Gastrocnemius medialis (tissue), 4 donors: ENCODE measurements at places on chromosomes 5 and 9. TPM values are rescaled to one million over a fixed set of nuclear protein-coding genes. Genes with fewer than 3 reads are reported as not detected.

- no peak for DNase-seq
These were observed 208.6 kb downstream of the GRIA1 start for GRCh38 chr5:153699035-153699434.

DNA sequence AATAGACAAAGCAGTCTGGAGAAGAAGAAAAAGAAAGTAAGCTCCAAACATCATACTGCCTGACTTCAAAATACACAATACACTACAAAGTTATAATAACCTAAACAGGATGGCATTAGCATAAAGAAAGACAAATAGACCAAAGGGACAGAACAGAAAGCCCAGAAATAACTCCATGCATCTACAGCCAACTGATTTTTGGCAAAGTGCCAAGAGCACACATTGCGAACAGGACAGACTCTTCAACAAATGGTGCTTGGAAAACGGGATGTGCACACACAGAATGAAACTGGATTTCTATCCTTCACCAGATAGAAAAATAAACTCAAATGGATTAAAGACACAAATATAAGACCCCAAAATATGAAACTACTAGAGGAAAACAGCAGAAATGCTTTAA lies 66.6 kb upstream of the SPATA31E1 start:
- DNase-seq, result no peak

- DNase-seq, result no peak
These were observed 650.5 kb downstream of the ACTL7B start for GRCh38 chr9:108205276-108205675.

- DNase-seq, result no peak
These were observed 35.4 kb upstream of the AKNA start for GRCh38 chr9:114423181-114423580.

GRCh38 chr9:136348691-136349090 lies 14.9 kb downstream of the DNLZ start:
- no peak for DNase-seq

- peak; percentile 59 for DNase-seq
These were observed 43.2 kb downstream of the GARNL3 start for GRCh38 chr9:127307802-127308201.

The PCDHB9 gene
- 0.91 TPM for total RNA-seq

The PCDHGB3 gene
- total RNA-seq, result 1.3 TPM

The TCOF1 gene
- total RNA-seq, result 31.2 TPM

The PLAC8L1 gene
- not detected for total RNA-seq

The TXNDC15 gene
- total RNA-seq, result 72.4 TPM
